ENCODE measurements at places on chromosomes 6 and 20.

GRCh38 chr6:138492113-138492512, 7.2 kb downstream of the NHSL1 start:
- DNase-seq = no peak

- DNase-seq = peak; percentile 99
Measured at GRCh38 chr20:57435498-57436222, 44.5 kb downstream of the RBM38 start.

DNA sequence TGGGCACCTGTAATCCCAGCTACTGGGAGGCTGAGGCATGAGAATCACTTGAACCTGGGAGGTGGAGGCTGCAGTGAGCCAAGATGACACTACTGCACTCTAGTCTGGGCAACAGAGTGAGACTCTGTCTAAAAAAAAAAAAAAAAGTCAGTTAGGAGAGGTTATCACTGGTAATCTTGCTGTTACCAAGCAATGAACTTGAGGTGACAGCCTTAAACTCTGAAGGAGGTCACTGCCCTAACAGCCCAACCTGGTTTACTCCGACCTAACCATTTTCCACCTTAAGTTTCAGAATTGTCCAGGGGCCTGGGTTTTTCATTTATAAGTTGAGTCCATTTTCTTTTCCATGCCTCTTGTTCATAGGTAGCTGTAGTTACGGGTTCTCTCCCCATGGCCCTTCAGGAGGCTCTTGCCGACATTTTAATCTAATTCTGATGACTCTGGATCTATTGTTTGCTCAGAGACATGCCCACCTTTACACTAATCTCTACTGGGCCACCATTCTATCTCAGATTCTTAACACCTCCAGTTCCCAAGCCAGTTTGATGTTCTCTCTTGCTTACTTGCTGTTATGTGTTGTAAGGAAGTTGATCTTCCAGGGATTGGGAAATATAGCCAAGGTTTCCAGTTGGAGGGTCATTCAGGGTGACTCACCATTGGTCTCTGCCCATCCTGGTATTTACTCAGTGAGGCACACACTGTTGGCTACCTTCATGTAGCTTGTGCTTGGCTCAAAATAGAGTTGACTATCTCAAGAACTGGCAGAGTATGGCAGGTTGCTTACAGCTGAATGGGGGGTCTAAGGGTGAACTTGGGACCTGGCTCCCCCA, 29.1 kb downstream of the SHLD1 start:
- DNase-seq = no peak

GRCh38 chr6:14975471-14975817, 270.4 kb upstream of the JARID2 start:
- DNase-seq = no peak

DNA sequence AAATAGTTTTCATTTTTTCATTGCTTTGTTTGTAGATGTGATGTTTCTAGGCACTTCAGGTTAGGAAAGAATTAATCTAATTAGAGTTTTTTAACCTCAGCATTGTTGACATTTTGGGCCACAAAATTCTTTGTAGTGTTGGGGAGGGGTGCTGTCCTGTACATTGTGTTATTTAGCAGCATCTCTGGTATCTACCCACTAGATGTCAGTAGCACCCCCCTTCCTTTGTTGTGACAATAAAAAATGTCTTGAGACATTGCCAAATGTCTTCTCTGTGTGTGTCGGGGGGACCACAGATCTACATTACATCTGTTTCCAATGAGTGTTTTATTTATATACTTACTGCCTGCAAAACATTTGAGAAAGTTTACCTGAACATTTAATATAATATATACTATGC, 45.6 kb downstream of the EYA4 start:
- peak; percentile 39 for DNase-seq

GRCh38 chr6:31131595-31131994, 7.3 kb downstream of the PSORS1C2 start:
- DNase-seq = no peak

DNA sequence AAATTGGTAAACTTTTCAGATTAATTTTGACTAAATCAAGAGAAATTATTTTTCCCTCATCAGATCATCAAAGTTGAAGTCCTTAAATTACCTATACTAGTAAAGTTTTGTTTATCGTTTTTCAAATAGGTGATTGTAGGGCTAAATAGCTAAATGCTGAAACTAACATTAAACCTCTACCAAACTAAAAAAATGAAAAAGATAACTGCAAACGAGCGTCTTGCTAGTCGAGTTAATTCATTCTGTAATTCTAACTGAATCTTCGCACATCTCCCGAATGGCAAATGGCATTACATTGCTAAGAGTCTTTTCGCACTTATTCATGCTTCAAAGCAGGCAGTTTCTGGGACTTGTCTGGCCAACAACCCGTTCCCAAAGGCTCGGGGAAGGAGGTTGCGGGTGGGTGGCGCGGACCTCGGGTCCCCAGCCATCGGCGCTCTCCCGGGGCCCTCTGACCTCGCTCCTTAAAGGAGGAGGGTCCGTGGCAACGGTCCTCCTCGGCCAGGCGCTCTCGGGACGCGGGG, 43.8 kb downstream of the POPDC3 start:
- no peak for DNase-seq

DNA sequence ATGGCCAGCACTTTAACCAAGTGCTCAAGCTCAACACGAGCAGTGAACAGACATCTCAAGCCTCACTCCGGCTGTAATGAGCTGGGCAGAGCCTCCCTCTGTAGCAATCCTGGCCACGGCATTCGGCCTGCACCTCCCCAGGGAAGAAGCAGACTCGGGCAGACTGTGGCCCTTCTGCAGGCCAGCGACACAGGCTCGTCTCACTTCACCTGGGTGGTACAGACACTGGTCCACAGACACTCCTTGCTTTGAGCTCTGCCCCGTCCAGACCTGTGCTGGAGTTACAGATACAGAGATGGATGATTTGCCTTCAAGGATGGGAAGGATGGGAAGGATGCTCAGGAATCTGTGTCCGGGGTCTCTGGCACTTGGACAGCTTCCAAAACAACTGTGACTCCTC, 300.9 kb downstream of the PREX1 start:
- DNase-seq = no peak

GRCh38 chr20:53468587-53468986, 125.1 kb downstream of the ZNF217 start:
- DNase-seq = no peak

- no peak for DNase-seq
Measured at GRCh38 chr6:136039185-136039584, 187.7 kb downstream of the PDE7B start.

All from Calu3 (cell line).